ENCODE measurements at places on chromosomes 16 and 17. TPM values are rescaled to one million over a fixed set of nuclear protein-coding genes. Genes with fewer than 3 reads are reported as not detected.

C16orf89 gene
- 0.29 TPM for total RNA-seq

NEUROD2 gene
- total RNA-seq, result not detected

AGRP gene
- total RNA-seq, result not detected

KCNJ18 gene
- total RNA-seq, result not detected

PRR35 gene
- not detected for total RNA-seq

COL1A1 gene
- 2,222 TPM for total RNA-seq

KRTAP16-1 gene
- not detected for total RNA-seq

KRT27 gene
- total RNA-seq, result not detected

HOXB2 gene
- 20.8 TPM for total RNA-seq

ACSF3 gene
- total RNA-seq, result 47.3 TPM

CDH16 gene
- not detected for total RNA-seq

ENPP7 gene
- total RNA-seq, result not detected

GCGR gene
- total RNA-seq, result not detected

NTN1 gene
- 0.35 TPM for total RNA-seq

BRICD5 gene
- total RNA-seq, result under 0.01 TPM

KRTAP17-1 gene
- total RNA-seq, result not detected

TP53TG3B gene
- total RNA-seq, result not detected

PRRT2 gene
- total RNA-seq, result not detected

KRTAP3-2 gene
- not detected for total RNA-seq

KRT222 gene
- not detected for total RNA-seq

RUNDC3A gene
- total RNA-seq, result not detected

CAPNS2 gene
- total RNA-seq, result not detected

NOTUM gene
- total RNA-seq, result not detected

COPZ2 gene
- 94.6 TPM for total RNA-seq

GAST gene
- not detected for total RNA-seq

TRPV2 gene
- total RNA-seq, result 188 TPM

TP53TG3C gene
- total RNA-seq, result not detected

SNAI3 gene
- not detected for total RNA-seq

SPIRE2 gene
- total RNA-seq, result 4.0 TPM

PHAF1 gene
- 13.8 TPM for total RNA-seq

CPD gene
- 51.4 TPM for total RNA-seq

DYNLL2 gene
- total RNA-seq, result 10.1 TPM

CDRT4 gene
- total RNA-seq, result 0.35 TPM

ZSCAN10 gene
- total RNA-seq, result not detected

CCL18 gene
- total RNA-seq, result not detected

KARS1 gene
- 225 TPM for total RNA-seq

PTX4 gene
- total RNA-seq, result 0.58 TPM

PIK3R5 gene
- total RNA-seq, result not detected

CCL3 gene
- total RNA-seq, result not detected

AXIN2 gene
- under 0.01 TPM for total RNA-seq

CLDN6 gene
- total RNA-seq, result not detected

P2RX1 gene
- total RNA-seq, result not detected
